ENCODE measurements at places on chromosomes 11 and 22.

- DNase-seq, result peak; percentile 67
These were observed 2.3 kb downstream of the C1QTNF5 start for GRCh38 chr11:119338318-119338890.

DNA sequence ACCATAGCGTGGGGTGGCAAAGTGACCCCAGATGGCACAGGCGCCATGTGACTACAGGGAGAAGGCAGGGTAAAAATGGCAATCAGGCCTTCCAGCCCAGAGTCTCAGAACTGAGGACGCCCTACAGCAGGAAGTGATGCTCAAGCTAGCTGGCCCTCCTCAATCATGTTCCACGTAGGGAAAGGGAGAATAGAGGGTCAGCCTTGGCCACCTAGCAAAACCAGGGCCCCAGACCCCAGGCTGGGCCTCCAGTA lies 978 bp upstream of the ANKRD13D start:
- DNase-seq, result no peak

DNA sequence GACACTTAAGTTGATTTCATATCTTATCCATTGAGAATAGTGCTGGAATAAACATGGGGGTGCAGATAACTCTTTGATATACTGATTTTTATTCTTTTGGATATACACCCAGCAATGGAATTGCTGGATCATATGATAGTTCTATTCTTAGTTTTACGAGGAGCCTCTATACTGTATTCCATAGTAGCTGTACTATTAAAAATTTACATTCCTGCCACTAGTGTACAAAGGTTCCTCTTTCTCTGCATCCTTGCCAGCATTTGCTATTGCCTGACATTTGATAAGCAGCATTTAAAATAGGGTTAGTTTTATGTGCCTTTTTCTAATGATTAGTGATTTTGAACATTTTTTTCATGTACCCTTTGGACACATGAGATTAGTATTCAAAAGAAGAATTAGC lies 554.2 kb downstream of the JRKL start:
- no peak for DNase-seq

DNA sequence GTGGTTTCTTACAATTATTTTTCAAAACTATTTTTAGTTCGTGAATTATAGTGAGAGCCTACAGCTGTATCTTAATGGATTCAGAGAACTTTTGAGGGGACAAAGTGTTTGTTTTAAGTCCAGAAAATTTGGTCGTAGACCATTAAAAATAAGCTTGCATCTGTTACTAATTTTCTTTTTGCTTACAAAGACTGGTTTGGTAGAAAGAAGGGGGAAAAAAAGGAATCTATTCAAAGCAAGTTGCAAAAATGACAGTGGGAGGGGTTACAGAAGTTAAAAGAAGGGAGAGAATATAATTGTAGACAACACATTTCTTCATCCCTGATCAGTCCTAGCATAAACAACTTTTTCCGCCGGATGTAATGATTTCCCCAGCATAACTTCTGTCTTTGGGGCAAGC lies 72.1 kb downstream of the AMOTL1 start:
- no peak for DNase-seq

DNA sequence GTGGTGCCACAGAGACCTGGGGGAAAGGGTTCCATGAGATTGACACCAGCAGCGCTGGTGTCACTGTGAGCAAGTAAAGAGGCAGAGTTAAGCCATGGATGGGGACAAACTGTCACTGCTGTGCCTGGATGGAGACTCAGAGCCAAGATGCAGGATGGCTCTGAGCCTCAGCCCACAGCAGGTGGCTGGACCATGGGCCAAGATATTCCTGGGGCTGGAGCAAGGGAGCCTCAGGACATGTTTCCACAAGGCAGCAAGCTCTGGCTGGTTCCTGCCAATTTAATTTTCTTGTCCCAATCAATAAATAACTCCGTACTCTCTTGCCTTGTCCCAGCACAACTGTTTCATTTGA lies 23.0 kb downstream of the MYO18B start:
- no peak for DNase-seq

GRCh38 chr11:65643971-65644370 lies 6.1 kb downstream of the SIPA1 start:
- no peak for DNase-seq

- no peak for DNase-seq
These were observed 241.2 kb downstream of the CASP12 start for GRCh38 chr11:104657083-104657482.

Measured in activated CD4-positive, alpha-beta T cell treated with anti-CD3 and anti-CD28 coated beads, Interleukin-2, amount 50 U/mL, for 4 hours (primary cell).